Posterior vena cava (tissue), 2 donors: ENCODE measurements at places on chromosomes 6 and 20.

DNA sequence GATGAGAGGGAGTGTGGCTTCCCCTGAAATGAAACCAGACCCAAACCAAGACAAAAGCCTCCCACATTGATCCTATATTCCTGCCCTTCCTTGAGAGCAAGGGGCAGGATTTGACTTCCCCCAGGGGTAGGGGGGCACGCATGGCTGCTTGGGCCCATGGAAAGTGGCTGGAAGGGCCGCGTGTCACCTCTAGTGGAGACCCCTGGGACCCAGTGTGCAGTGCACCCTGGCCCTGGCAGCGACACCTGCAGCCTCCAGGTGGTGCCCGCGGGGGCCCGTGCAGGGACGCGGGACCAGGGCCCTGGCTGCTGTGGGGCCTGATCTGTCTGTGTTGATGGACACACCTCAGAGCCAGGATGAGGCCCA, 18.0 kb upstream of the SLCO4A1 start:
- DNase-seq, result no peak

- no peak for DNase-seq
Measured at GRCh38 chr6:127520066-127520465, 931 bp upstream of the MTCL3 start.

DNA sequence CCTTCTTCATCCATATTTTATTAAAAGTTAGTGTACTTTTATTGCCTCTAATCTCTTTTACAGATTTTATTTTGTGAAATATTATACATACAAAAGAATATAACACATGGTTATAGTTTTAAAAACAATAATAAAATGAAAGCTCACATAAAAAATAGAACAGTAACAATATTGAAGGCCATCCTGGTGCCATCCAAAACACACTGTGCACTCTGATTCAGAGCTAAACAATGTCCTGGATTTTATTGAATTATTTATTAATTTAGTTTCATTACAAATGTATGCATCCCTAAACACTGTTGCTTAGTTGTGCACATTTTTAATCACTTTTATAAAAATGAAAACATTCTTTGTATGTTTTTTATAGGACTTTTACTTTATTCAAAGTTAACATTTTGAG, 32.9 kb downstream of the RNF217 start:
- DNase-seq, result no peak

- no peak for DNase-seq
Measured at GRCh38 chr6:18457065-18457737, 70.1 kb downstream of the RNF144B start.

GRCh38 chr6:148404456-148405054, 61.9 kb downstream of the SASH1 start:
- DNase-seq, result no peak

DNA sequence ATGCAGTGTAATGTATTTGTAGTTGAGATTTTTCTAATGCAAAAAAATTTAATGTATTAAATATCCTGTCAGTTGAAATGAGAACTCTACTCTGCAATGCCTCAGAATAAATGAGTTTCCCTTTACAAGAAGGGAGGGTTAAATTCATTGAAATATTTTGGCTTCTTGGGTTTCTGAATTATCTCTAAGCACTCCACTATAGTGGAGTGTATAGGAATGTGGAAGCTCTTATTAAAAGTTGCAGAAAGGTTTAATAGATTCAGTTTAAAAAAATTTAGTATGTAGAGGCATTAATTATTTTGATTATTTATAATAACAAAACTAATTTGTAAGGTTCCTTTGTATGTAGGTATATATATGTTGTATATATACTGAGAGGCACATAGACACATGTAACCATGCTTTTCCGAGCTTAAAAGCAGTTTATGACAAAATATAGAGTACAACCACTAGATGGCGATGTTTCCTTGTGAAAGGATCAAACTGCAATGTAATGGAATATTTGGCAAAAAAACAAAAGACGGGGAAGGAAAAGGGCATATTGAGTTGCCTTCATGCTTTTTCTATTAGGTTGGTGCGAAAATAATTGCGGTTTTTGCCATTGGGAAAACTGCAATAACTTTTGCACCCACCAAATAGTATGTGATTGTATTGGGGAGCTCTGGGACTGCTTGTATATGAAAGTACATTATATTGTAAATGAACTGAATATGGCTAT, 144.2 kb downstream of the MYO6 start:
- DNase-seq, result no peak

DNA sequence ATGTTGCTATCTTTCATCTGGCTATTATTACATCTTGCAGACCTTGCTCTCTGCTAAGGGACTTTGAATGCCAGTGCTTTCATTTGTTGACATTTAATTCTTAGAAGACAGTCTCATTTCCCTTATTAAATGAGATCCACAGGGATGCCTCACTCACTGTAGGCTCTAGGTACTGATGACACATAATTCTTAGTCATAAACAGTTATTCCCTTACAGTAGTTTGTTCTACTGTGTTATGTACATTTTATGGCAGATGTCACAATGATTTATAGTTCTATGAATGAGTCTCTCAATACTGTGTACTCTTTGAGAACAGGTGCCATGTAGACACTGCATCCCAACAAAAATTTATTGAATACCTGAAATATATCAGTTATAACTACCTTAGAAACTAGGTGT, 70.3 kb downstream of the FAM83B start:
- no peak for DNase-seq

GRCh38 chr6:83717809-83718208, 8.9 kb upstream of the SNAP91 start:
- DNase-seq, result no peak

DNA sequence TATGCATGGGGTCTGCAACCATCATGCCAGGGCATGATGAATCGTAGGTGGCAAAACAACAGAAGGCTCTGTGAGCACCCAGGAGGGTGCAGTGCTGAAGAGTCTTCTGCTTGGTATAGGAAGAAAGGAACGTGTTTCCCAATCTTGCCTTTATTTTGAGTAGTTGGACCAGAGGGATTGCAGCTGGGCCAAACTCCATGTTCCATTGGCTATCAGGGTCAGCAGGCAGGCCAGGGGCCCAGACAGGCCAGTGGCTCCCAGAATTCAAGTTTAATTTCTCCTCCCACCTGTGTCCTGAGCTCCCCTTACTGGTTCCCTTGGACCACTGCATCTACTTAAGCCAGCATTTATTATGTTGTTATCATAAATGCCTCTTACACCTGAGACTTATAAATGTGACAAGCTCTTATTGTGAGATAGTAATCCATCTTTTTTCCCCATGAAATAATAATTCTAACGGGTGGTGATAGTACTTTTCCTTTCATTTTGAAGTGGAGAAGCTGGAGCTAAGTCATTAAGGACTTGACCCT, 918 bp upstream of the TRIM38 start:
- DNase-seq, result no peak

GRCh38 chr6:108618623-108619152, 58.0 kb downstream of the FOXO3 start:
- no peak for DNase-seq

DNA sequence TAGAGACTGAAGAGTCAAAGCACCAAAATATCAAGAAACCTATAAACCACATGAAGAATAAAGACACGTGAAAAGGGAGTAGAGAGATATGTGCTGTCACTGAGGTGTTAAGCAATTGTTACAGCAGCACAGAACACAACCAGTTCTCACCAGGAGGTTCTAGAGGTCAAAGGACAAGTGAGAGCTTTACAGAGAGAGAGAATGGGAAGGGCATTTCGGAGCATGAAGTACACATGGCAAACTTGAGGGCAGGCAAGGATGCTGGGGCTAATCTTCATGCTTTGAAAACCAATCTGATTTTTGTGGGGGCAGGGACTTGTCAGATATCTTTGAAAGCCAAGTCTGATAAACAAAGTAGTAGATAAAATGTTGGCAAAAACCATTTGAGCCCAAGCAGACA, 142.3 kb upstream of the NRSN1 start:
- no peak for DNase-seq

DNA sequence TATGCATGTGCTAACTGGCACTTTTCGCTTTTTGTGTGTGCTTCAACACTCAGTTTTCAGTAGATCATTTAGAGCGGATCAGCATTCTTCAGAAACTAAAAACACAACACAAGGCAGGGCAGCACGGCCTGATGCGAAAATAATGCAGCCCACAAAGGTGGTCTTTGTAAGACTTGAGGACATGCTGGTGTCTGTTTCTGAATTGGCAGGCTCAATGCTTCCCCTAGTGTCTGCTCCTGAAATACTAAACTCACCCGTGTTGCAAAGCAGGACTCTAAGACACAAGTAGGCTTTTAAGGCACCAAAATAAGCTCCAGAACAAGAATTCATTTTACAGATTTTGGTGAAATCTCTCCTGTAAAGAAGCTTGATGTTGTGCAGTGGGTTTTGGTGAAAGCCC, 676.5 kb downstream of the TENT5A start:
- no peak for DNase-seq
